ENCODE measurements at places on chromosomes 4 and X.

DNA sequence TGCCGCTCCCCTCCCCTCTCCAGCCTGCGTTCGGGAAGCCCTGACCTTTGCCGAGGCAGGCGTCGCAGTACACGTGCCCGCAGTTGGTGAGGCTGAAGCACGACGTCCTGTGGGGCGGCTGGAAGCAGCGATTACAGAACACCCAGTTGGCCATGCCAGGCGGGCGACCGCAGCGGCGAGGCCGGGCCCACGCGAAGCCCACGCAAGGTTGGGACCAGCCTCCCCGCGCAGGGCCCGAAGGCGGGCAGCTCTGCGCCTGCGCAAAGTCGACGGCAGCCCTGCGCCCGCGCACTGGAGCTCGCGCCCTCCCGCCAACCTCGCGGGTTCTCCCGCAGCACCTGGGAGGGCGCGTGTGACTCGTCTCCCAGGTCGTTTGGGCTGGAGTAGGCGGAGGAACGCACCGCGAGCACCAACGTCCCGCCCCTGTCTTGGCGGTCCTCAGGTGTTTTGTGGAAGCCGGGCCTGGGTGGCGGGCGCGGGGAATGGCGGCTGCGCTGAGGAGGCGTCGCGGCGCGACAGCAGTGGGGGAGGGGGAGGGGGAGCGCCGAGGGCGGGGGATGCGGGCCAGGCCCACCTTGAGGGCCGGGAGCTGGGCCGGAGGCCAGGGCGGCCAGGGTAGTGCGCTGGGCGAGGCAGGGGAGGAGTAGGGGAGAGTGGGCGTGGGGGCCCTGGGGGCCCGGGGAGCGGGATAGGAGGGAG, at the start of gene RNF212:
Gene RNF212, minus strand, starts transcription at position 254 of the 699 bp plus-strand sequence. Its CDS starts 100 bp downstream, at position 154.
- no peak for DNase-seq

DNA sequence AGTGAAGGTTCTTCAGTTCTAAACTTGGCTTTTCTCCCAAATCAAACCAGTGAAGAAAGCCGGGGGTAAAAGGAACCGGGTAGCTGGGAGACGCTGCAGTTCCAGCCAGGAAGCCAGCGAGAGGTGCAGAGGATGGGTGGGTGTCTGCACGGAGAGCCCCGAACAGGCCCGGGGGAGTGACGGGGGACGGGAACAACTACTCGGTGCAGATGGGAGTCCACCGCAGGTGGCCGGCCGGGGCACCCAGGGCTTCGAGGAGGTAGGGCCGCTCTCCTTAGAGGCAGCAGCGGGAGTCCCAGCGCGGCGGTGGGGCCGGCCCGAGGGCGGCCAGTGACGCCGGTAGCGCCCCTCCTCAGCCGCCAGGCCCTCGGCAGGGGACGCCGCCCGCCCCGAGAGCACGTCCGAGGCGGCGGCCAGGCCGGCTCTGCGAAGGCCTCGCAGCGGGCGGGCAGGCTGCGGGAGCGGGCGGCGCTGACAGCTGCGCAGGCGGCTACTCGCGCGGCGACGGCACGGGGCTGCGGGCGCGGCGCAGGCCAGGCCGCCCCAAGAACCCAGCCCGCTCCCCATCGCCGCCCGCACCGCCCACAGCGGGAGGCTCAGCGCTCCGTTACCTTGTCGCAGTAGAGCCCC, 449 bp downstream of the FBXL5 start:
- peak; percentile 69 for DNase-seq

- no peak for DNase-seq
Observed at GRCh38 chr4:109699553-109700225, 3.6 kb downstream of the CASP6 start.

DNA sequence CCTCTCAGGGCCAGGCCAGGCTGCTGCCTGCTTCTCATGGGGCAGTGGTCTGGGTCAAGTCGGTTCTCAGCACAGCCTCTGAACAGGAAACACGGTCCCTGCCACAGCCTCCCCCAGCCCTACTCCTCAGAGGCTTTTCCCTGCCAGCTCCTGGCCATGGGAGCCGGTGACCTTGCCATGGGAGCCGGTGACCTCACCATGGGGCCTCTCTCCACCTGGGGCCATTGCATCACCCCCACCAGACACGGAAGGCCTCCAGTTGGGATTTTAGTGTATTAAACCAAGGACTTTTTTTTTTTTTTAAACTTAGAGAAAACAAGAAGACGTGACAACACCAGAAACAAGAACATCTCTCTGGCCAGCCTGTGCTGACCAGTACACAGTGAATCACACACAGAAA, 25.6 kb downstream of the ETDB start:
- no peak for DNase-seq

GRCh38 chr4:26746802-26747213, 113.8 kb upstream of the STIM2 start:
- peak; percentile 47 for DNase-seq

- DNase-seq = no peak
Observed at GRCh38 chr4:77220828-77221613, 64.0 kb downstream of the CCNG2 start.

GRCh38 chr4:182354867-182355266, 111.7 kb downstream of the TENM3 start:
- DNase-seq = no peak

DNA sequence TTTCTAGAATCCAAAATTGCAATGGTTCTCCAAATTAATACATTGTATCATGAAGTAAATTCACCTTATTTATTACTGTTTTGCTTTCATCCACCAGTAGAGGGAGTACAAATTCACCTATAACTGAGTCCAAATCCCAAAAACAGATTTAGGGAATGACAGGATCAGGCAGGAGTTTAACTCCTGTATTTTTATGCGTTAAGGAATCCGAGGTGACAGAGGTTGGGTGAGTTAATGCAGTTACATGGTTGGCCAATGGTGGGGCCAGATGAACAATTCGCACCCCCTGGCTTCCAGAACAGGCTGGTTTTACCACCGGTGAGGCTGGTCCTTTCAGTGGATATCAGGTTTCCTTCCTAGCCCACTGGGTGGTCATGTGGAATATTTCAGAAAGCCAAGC, 82.4 kb downstream of the MTNR1A start:
- DNase-seq = no peak

DNA sequence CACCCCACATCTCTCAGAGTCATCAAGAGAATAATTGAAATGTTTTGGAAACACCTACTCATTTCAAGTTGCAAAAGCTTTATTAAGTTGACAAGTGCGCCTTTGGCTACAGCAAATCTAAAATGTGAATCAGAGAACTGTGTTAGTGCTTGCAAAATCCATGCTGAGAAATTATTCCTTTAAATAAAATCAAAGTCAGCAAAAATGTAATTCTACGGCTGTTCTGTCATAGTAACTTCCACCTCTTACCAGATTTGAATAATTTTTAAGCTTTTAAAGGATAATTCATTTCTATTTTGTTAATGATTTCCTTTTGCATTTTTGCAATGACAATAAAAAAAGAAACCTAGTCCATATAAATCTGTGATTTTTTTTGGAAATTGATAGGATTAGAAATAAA, 1779.1 kb downstream of the STIM2 start:
- no peak for DNase-seq

DNA sequence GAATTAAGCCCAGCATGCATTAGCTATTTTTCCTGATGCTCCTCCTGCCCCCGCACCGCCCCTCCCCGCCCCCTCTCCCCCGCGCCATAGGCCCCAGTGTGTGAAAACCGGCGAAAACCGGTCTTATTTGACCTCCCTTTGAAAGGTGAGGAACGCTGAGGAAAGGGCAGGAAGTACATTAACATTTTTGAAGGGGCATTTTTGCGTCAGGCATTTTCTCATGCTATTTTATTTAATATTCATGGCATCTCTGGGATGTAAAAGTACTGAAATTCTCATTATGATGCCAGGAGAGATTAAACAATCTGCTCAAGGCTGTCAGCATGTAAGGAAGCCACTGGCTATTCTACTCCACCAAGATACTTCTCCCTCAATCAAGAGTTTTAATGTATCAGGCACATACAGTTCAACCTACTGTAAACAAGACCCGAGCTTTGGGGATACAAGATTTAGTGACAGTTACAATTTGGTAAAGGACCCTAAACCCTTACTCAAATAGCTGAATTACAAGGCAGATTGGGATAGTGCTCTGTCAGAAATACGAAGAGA, 1.2 kb upstream of the NMU start:
- no peak for DNase-seq

DNA sequence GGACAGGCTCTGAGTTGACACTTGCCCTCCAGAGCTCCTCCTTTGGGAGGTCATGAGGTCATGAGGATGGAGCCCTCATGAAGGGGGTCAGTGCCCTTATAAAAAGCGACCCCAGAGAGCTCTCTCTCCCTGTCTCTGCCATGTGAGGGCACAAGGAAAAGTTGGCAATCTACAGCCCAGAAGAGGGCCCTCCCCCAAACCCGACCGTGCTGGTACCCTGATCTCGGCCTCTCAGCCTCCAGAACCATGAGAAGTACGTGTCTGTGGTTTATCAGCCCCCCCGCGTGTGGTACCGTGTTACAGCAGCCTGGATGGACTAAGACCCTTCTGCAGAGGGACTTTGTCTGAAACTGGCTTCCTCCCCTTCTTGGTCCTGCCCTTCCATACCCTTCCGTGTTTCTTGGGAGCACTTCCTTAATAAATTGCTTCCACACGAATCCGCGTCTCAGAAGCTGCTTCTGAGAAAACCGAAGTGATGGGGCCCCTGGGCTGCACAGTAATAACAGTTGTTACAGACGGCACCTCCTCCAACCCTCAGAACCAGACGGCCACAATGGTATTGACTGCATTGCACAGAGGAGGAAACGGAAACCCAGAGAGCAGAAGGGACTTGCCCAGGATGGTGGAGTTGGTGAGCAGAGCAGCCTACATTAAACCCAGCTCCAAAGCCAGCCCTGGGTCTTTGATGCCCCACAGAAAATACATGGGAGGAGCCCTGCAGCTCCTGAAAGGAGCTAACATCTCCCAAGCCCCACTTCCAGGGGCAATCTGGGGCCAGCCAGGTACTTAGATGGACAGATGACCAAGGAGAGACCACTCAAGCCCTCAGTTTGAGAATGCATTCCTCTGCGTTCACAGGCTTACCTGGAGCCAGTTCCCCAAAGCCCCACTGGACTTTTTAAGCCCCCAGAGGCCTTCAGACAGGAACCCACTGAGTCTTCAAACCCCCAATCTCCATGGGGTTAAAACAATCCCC, 242.7 kb downstream of the BCOR start:
- peak; percentile 62 for DNase-seq

DNA sequence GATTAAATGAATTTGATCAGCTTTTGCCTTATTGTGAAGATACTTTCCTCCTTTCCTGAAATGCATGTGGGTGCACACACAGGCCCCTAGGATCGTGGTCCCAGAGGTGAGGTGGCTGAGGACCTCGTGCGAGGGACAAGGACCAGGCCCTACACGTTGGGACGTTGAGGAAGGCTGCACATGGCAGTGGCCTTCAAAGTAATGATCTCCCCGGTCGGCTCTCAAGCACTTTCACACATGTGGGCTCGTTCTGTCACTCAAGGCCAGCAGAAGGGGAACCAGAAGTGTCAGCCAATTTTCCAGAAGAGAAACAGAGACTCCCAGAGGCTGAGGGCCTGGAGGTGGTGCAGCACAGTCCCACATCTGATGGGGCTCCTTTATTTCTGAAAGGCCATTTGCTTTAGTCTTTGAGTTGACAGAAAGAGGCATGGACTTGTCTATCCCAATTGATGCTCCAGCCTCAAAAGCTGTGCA, 196.8 kb downstream of the AFAP1 start:
- DNase-seq = no peak

DNA sequence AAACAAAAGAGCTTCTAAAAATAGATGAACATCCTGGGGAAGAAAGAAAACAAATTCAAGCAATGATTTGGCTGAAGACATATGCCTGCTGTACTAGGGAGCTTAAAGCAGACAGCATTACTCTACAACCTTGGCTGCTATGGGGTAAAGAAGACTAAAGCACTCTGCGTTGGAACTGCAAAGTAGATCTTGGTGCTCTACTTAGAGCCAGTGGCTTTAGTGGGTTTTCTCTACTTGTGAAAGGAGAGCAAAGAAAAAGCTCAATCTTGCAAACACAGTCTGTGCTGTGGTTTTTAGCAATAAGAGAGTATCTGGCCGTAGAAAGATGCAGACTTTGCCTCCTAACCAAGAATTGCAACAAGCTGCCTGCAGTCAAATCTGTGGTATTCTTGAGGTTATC, 334.7 kb upstream of the NDST3 start:
- DNase-seq = no peak

DNA sequence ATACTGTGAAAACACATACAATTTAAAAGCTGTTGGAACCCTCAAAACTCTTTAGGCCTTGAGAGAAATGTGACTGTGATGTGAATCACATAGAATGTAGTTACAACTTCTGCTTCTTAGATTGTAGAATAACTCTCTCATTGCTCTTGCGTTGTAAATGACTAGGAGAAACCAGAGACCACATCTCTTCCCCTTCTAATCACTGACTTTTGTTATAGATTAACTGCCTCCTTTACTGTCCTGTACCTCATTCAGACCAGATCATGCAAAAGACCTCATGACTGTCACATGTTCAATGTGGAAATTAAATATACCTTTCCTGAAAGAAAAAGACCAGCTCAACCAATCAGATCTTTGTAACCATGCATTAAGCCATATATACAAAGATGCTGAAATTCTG, 43.2 kb upstream of the NEIL3 start:
- DNase-seq = no peak

DNA sequence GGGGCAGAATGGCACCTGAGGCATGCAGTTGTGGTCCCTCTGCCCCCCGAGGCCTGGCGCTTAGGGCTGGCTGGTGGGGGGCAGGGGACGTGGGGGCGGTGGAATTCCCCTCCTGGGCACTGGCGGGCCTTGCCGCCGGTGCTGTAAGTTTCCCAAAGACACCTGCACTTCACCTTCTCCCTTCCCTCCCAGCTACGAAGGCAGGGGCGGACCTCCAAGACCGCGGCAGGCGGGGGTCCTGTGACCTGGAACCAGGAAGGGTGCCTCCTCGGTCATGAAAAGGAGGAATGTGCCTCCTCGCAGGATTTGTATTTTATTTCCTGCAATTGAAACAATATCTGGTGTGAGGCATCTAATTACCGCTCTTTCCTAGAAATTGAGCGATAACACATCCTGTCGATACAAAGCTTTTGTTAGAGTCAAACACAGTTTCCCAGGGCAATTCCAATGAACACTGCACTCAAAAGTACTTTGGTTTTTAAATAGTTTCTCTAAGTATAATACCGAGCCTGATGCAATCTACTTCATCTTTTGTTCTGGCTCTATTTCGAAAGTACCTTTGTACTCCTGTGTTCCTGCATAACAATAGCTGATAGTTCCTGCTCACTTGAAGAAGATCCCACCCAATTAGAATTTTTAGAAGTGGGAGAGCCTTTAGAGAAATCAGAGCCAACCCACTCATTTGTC, 12.3 kb upstream of the ADRA2C start:
- DNase-seq = no peak

All from GM13976 (cell line).